ENCODE measurements at places on chromosomes 16 and 17. TPM values are rescaled to one million over a fixed set of nuclear protein-coding genes. Genes with fewer than 3 reads are reported as not detected.

FKBP10 gene
- 408 TPM for total RNA-seq

CDRT4 gene
- total RNA-seq = 0.28 TPM

HOXB8 gene
- under 0.01 TPM for total RNA-seq

SBK1 gene
- not detected for total RNA-seq

AATK gene
- total RNA-seq = 0.56 TPM

TBX6 gene
- total RNA-seq = 0.19 TPM

LGALS9 gene
- 2.5 TPM for total RNA-seq

EVI2B gene
- total RNA-seq = under 0.01 TPM

CACNG1 gene
- not detected for total RNA-seq

UTS2R gene
- not detected for total RNA-seq

DNAAF1 gene
- total RNA-seq = not detected

CTRB2 gene
- total RNA-seq = not detected

GP1BA gene
- not detected for total RNA-seq

ANTKMT gene
- 34.1 TPM for total RNA-seq

FOXC2 gene
- 7.3 TPM for total RNA-seq

MRPL28 gene
- 44.3 TPM for total RNA-seq

UMOD gene
- total RNA-seq = not detected

CHP2 gene
- total RNA-seq = not detected

SPNS2 gene
- total RNA-seq = 1.1 TPM

C16orf46 gene
- not detected for total RNA-seq

ERN2 gene
- under 0.01 TPM for total RNA-seq

B4GALNT2 gene
- under 0.01 TPM for total RNA-seq

RAB37 gene
- total RNA-seq = 0.19 TPM

HEATR9 gene
- total RNA-seq = not detected

RBFOX1 gene
- total RNA-seq = not detected

CCL1 gene
- total RNA-seq = not detected

NPIPA1 gene
- 52.7 TPM for total RNA-seq

TBC1D3G gene
- not detected for total RNA-seq

PLD6 gene
- total RNA-seq = 2.3 TPM

ACSM2A gene
- not detected for total RNA-seq

SIAH1 gene
- 23.0 TPM for total RNA-seq

CFAP119 gene
- 2.7 TPM for total RNA-seq

ATP2A1 gene
- 0.28 TPM for total RNA-seq

PRAC1 gene
- not detected for total RNA-seq

FBXW10 gene
- total RNA-seq = 0.28 TPM

Measured in regular cardiac myocyte (primary cell).